Fibroblast of skin of right biceps (primary cell): ENCODE measurements at places on chromosomes 2 and 18.

DNA sequence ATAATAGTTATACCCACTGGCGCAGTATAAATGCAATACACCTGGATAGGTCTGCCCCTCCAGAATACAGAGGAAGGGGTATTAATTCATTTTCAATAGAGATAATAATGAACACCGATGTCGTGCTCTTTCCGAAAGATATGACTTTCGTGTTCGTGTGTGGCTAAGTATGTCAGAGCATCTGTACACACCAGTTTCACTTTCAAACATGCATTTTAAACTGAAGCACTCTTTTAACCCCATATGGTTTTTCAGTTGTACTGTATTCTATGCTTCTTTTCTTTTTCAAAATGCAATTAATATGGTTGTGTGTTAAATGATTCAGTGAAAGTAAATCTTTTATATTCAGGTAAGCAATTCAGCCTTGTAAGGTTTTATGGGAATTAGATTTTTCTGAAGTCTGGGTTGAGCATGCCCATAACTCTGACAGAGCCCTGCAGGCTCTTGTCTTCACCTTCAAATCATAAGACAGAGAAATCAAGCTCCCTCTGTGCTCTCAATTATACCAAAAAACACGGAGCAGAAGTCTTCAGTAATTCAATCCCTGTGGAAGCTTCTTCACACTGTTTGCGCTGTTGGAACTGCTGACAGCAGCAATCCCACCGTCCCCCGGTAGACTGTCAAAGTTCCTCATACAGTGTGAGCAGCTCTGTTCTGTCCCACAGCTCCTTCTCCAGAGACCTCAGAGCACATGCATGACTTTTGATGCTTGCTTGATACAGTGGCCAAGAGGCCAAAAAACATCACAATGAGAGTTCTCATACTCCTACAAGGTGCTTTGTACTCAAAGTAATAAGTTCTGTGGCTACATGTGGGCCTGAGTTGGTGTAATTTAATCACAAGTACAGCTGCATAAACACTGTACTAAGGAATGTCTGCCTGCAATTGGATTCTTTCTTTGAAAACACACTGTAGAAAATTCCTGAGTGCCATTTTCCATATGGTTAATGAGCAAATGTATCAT is 186.8 kb downstream of the ZNF521 start:
- peak; percentile 67 for DNase-seq

DNA sequence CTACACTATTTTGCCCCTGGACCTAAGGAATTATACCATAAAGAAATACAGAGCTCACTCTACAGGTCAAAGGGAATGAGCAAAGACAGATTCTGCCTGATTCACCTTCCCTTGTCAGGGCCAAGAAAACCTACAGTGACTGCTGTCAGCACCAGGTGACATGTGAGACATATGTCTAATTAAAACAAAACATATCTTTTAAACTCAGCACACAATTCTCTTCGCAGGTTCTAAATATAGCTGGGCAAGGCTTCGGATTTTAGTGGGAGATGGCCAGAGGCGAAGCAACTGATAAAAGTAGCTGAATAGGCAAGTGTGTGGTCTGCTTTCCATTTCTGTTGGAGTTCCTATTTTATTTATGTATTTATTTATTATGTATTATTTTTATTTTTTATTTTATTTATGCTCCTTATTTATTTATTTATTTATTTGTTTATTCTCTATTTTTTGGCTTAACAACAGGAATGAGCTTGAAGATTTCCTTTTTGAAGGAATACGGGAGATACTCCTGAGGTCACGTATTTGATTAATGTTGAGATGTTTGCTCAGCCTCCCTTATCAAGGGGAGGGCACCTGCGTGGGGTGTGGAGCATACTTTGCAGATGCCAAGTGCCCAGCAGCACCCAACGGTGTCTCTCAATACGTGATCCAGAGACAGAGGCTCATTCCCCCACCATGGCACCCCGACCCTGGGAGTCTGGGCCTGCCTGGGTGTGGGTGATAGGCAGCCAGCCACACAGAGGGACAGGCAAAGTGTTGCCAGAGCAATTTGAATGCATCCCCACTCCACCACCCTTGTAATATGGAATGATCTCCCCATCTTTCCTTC is 141.8 kb downstream of the RNF152 start:
- DNase-seq = no peak

- no peak for DNase-seq
Observed at GRCh38 chr2:30470426-30470825, 23.4 kb downstream of the LCLAT1 start.

- DNase-seq = no peak
Observed at GRCh38 chr18:12811191-12811950, 72.7 kb downstream of the PTPN2 start.

DNA sequence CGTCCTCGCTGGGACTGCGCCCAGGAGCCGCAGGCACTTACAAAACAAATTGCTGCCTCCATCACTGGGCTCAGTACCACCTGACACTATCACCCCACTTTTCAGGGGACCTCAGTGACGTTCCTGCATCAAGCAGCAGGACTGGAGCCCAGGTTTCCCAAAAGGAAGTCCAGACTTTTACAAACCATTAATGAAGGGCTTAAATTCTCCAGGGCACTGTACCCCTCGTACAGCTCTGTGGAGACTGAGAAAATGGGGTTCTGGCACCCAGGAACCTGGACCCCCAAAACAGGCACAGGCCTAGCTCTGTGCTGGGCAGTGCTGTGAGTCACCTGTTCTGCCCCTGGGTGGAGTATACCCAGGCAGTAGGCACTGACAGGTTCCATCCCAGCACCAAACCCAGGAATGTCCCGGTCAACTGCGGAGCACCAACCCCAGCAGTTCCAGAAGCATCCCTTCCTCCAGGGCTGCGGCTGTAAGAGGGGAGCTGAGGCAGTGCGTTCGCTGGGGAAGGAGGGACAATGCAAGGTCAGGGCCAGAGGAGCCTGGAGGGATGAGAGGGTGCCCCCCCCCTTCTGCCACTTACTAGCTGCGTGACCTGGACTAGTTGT is 24.6 kb upstream of the NOTO start:
- no peak for DNase-seq

- DNase-seq = no peak
Observed at GRCh38 chr18:47978603-47979002, 48.1 kb upstream of the SMAD2 start.
